ENCODE measurements at places on chromosomes 12 and 14.

GRCh38 chr12:96710127-96710745, 196.8 kb upstream of the NEDD1 start:
- no peak for DNase-seq

DNA sequence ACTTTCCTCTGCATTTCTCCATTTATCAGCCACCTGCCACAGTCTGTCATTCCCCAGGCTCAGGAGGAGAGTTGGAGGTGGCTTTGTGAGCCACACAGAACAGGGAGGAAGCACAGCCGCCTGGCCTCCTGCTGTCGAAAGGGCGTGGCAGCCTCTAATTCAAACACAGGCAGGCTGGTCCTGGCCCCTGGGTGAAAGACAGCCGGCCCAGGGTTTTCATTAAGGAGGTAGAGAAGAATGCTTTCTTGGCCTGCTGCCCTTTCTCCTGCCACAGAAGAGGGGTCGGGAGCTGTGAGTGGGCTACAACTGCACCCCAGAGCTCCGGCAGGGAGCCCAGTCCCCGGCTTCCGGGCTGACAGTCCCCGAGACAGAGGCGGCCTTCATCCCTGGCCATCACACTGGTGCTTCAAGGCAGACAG, 108.6 kb upstream of the FZD10 start:
- DNase-seq, result no peak

DNA sequence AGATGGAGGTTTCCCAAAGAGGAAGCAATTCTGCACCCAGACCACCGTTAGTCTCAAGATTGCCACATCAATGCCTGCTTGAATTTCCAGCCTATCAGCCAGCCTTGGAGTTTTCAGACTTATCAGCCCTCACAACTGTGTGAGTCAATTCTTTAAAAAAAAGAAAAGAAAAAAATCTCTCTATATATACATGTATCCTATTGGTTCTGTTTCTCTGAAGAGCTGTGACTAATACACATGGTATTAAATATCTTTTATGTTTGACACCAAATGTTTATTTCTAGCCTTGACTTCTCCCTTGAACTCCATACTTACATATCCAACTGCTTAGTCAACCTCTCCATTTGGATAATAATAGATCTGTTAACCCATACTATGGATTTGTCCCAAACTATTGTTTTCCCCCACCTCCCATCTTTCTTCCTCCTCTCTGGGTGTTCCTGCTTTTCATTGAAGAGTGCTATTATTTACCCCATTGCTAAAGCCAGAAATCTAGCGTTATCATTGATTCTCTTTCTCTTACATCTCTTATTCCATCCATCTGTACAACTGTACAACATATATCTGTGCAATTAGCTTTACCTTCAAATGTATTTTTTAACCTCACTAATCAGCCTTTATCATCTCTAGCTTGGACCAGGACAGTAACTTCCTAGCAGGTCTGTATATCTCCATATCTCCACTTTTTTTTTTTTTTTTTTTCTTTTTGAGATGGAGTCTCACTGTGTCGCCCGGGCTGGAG, 22.7 kb upstream of the EID3 start:
- peak; percentile 30 for DNase-seq

DNA sequence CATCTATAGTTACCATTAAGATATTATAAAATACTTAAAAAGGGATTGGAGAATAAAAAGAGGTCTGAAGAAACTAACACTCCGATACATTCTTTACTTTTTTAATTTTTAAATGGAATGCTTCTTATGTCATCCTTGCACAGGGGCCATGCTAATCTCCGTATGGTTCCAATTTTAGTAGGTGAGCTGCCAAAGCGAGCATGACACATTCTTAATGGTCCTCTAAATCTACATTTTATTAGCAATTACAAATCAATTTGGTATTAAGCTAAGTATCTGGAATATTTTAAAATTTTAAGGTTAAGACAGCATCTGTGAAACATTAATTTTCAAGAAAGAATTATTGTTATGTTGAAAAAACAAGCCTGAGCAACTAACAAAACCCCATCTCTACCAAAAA, 6.2 kb upstream of the ARID4A start:
- no peak for DNase-seq

DNA sequence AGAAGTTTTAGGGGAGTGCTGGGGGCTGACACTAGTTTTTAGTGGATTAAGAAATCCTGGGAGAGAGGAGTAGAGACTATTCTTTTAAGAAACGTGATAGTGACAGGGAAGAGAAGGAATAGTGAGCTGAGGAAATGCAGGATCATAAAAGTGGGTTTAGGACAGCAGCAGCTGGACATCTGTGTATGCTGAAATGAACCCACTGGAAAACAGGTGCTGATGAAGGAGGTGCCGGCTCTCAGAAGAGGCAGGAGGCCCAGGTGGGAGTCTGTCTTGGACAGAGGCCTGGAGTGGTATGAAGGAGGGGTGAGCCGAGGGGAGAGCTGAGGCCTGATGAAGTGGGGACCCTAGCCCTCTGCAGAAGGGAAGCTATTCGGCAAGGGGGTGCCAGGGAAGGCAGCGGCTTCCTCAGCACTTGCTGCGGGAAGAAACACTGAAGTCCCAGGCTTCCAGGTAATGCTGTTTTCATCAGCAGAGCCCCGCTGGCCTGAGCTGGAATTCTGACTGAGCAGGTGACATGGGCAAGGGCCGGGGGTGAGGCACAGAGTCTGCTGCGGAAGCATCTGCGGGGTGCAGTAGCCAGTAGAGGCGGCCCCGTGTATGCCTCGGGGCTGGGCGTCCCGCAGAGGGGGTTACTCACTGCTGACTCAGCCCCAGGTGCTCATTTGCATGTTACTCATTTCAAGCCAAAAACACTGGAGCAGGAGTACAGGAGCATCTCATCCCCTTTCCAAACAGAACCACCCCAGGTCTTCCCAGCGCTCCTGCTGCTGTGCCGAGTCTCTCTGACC, 89.7 kb downstream of the TMCC3 start:
- peak; percentile 73 for DNase-seq

- no peak for DNase-seq
Measured at GRCh38 chr14:61417141-61417540, 95.8 kb downstream of the PRKCH start.

- DNase-seq, result no peak
Measured at GRCh38 chr14:23773981-23774380, 137.8 kb downstream of the DHRS2 start.

DNA sequence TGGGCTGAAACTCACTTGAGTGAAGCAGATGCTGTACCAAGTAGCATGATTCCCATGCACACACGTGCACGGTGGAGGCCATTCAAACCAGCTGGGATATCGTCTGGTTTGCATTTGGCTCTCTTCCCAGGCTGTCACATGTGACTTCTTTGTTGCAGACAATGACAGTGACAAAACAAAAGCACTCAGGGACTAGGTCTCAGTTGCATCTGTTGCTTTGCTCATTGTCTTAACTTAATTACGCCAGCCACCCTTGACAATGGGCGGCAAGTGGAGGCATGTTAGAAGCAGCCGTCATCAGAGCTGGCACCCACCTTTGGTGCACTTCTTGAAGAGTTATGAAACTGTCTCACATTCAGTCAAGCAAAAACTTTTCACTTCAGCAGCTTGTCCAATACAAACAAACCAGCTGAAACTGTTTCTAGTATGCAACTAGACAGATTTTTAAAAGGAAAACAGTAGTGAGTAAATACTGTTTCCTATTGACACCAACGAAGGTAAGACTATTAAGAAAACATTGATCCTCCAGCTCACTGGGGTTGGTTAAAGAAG, 74.3 kb downstream of the IGF1 start:
- DNase-seq, result no peak

- DNase-seq, result no peak
Measured at GRCh38 chr12:116297224-116297834, 19.8 kb upstream of the MED13L start.

DNA sequence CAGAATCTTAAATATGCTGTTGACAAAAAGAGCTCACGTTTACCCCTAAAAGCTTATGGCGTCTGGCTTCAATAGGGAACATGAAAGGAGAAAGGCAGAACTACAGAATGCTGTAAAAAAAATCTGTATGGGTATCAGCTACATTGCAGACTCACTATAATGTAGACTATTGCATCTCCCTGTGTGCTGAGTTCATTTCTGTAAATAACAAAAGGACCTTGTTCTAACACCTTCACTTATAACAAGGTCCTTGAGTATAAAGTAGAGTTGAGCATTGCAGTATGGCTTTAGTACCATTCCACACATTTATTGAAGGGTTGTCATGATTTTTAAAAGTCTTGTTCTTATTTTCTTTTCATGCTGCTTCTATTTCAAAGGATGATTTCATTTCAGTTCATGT, 165.3 kb downstream of the NPAS3 start:
- no peak for DNase-seq

- no peak for DNase-seq
Measured at GRCh38 chr14:53569446-53569845, 387.2 kb downstream of the BMP4 start.

DNA sequence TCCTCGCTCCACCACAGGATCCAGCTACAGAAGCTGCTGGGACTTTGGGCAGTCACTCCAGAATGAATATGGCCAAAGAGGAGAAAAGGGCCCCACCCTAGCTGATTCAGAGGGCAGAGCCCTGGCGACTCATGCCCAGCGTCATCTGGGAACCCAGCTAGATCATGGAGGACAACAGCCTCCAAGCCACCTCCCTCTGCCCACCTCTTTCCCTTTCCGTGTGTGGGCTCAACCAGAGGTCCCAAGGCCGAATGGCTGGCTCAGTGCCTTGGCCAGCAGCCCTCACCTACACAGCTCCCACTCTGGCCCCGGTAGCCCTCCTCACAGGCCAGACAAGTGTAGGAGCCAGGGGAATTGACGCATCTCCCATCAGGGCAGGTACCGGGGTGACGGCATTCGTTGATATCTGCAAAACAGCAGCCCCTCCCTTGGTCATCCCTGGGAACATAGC, 17.4 kb downstream of the ISCA2 start:
- peak; percentile 45 for DNase-seq

DNA sequence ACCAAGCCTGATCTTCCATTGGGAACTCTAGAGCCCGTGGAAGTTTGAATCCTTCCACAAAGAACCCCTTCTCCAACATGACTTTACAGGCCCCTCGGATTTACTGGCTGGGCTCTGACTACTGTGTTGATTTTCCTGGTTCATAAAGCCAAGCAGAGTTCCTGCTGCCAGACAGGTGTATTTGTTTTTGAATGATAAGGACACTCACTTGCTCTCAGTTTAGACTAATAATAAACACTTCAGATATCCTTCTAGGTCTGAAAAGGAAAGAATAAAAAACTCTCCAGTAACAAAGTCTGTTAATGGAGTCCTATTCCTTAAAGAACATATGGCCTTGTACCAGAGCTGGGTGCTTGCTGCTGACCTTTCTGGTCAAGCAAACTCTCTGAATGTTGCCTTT, 31.0 kb downstream of the SIX1 start:
- DNase-seq, result no peak

- no peak for DNase-seq
Measured at GRCh38 chr12:110754101-110754793, 11.6 kb upstream of the PPP1CC start.

- no peak for DNase-seq
Measured at GRCh38 chr14:42222924-42223471, 616.3 kb downstream of the LRFN5 start.

DNA sequence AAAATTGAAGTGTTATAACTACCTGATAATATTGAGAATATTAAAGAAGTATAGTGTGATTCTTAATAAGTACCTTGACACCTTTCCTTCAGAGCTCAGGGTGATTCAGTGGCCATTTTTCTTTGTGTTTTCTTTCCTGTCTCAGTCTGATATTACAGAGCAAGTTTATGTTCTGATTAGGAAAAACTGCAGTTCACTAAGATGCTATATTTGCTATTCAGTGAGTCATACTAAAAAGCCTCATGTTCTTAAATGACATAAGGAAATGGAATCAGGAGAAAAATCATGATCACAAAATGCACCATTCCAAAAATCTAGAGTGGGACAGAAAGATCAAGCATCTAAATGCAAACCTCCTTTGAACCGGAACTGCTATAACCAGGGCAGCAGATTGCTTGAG, 390.6 kb upstream of the ATP2B1 start:
- DNase-seq, result no peak
